Glomerular endothelial cell (primary cell): ENCODE measurements at places on chromosomes 5 and 9. TPM values are rescaled to one million over a fixed set of nuclear protein-coding genes. Genes with fewer than 3 reads are reported as not detected.

DNA sequence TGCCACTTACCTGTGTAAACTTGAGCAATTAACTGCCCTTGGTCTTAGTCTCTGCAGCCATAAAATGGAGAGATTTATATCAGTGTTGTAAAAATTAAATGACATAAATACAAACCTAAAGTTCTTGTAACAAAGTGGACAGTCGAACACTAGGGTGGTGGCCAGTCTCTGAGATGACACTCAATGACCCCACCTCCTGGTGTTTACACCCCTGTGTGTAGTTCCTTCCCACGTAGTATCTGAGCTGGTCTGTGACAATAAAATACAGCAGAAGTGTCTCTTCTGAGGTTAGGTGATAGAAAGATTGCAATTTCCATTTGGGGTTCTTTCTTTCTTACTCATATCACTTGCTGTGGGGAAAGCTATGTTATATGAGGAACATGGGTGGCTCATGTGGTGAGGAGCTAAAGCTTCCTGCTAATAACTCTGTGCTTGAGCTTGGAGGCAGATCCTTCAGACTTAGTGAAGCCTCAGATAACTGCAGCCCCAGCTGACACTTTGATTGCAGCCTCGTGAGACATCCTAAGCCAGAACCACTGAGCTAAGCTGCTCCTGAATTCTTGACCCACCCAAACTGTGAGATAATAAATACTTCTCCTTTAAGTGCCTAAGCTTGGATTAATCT is 173.4 kb upstream of the CHD1 start:
- DNase-seq: no peak

GRCh38 chr5:94081088-94081487 is 339.7 kb upstream of the POU5F2 start:
- DNase-seq: no peak

DNA sequence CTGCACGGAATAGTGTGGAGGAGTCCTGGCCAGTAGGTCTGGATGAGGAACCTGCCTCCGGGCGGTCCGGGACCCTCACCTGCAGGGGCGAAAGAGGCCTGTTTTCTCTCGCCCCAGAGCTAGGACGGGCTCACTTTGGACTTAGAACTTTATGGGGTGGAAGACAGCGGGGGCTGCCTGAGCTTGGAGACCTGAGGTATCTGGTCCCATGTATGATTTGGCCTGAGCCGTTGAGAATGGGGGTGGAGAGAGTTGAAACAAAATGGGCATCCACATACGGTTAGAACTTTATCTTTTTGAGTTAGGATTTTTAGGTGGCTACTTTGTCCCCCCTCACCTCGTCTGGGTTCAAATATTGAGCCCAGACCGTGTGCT is 681 bp upstream of the ETF1 start:
- no peak for DNase-seq

- no peak for DNase-seq
Measured at GRCh38 chr5:112386766-112387165, 32.3 kb downstream of the EPB41L4A start.

DNA sequence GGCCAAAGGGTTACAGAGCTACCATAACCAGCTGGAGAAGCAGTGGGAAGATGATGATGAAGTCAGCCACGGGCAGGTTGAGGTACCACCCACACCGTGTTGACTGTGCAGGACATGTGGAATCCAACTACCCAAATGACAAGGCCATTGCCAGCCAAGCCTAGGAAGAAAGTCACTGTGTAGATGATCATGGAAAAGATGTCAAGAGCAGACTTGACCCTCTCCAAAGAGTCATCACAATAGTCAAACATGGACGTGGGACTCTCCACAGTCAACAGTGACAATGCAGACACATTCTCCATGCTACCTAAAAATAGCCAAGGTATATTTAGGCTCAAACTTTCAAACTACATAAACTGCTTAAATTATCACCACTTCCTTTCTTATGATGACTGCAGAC is 20.9 kb upstream of the SPINK1 start:
- no peak for DNase-seq

DNA sequence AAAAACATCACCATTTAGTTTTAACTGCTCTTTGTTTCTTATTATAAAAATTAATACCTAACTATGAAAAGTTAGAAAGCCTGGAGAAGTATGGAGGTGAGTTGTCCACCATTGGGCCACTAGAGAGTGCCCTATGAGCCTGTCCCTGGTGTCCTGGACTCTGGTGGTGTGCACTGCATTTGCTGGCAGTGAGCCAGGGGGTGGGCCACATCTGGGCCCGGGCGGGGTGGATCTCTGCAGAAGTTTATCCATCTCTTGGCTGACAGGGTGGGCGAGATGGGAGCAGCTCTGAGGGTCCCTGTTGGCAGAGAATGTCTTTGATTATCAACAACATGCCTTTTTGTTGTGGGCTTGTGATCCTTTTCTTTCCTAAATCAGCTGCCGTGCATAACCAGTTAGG is 8.2 kb downstream of the TENT4A start:
- no peak for DNase-seq

- no peak for DNase-seq
Measured at GRCh38 chr9:130927995-130928900, 10.8 kb downstream of the FIBCD1 start.

DNA sequence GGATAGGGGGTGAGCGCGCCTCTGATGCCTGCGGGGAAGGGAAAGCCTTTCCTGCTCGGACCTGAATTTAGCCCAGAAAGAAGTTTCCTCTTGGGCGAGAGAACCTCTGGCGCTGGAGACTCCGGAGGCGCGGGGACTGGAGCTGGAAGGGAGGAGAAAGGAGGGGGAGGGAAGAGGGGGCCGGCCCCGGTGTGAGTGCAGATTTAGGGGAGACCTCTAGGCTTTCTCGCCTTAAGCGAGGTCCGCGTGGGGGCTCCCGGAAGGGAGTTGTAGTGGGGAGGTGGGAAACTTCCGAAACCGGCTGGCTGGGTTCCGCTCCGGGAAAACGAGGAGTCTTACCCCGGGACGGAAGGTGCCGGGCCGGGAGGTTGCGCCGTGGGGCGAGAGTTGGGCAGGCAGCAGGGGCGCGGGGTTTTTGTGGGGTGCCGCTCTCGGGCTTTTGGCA is 1.3 kb downstream of the PCSK5 start:
- DNase-seq: no peak

- DNase-seq: peak; percentile 84
Measured at GRCh38 chr5:128782446-128782845, 182.8 kb upstream of the SLC27A6 start.

- DNase-seq: no peak
Measured at GRCh38 chr5:142382186-142382585, 57.4 kb upstream of the SPRY4 start.

DNA sequence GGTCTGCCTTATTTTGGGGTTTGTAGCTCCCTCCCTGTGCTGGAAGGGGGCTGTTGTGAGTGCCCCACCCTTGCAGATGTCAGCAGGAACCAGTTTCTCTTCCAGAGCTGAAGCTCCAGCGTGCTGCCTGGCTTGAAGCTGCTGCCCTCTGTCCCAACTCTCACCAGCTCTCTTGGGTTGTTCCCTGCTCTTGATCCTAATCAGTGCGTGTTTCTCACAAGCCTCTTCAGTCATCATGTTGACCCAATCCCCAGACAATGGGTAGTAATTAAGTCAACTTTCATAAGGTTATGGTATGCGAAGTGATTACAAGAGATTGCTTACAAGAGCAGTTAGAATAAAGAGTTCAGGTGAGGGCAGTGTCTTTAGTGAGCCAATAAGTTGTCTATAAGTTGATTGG is 57.0 kb downstream of the PDE8B start:
- DNase-seq: no peak

GRCh38 chr5:174733091-174733690 is 8.8 kb downstream of the MSX2 start:
- DNase-seq: no peak

DNA sequence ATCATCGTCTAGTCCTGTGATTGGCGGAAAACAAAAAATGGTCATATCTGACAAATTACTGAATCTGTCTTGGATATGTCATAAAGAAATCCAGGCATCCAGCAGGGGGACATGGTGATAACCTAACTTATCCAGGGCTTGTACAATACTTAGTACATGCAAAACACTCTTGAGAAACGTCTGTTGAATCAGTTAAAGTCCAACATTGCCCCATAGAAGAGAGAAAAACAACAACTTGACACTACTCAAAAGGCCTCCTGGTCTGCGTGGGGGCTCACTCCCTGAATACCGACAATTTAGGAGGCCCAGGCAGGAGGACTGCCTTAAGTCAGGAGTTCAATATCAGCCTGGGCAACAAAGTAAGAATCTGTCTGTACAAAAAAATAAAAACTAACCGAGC is 217.5 kb downstream of the DCP2 start:
- no peak for DNase-seq

GRCh38 chr9:35510383-35510753 is 20.5 kb downstream of the RUSC2 start:
- no peak for DNase-seq

DNA sequence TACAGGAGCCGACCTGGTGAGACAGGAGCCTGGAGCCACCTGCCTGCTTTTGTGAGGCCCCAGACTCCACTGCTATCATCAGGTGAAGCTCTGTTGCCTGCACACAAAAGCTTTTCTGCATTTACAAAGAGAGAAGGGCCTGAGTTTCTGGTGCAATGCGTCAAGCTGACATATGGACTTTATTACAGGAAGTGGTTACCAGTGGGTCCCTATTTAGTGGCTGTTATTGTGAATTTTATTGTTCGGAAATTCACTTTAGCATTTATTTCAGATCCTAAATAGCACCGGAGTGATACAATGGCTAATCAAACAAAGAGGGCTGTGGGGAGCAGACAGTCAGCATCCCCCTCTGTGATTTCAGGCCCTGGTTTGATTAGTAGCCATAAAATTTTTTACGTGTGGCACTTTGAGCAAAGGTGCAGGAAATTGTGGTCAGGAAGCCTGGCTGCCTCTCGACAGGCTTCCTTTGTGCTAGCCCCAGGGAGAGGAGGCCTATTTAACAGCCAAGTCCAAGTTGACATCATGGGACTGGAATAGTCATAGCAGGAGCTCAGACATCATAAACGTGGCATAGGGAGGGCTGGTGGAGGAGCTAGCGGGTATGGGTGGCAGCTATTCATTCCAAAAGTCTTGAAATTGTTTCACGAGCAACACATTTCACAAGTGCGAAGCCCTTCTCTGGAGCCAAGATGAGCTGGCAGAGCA is 8.4 kb downstream of the TGFBI start:
- no peak for DNase-seq

DNA sequence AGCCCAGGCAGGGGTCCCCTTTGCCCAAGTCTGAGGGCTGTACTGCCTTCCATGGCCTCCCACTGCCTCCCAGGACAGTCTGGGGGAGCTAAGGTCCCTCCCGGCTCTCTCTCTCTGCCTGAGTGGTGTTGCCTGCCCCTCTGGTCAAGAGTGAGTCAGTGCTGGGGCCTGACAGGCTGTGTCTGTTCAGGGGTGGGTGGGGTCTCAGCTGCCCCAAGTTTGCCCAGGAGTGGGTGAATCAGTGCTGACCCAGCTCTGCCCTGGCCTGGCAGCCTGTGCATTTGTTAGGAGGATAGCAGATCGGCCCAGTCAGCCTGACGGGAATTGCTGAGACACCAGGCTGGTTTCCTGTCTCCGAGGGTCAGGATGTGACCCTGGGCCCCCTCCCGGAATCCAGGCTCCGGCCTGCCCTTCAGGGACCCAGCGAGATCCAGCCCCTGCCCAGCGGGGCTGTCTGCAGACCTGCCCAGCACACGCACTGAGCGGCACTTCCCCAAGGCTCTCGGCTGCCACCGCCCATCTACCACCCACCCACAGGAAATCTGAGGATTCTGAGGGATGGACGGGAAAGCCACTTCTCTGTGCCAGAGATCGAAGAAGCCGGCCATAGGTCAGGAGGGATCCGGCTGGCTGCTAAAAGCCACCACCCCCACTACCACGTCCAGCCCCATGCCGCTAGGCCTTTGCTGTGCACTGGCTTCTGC is 15.9 kb downstream of the ENG start:
- DNase-seq: peak; percentile 77

KDM4C gene
- total RNA-seq: 13.9 and 14.6 TPM in 2 replicates

BTNL3 gene
- total RNA-seq: not detected in 2 replicates

SLC6A18 gene
- not detected in 2 replicates for total RNA-seq

LCN15 gene
- 0.29 TPM in 1 of 2 replicates, not detected in the other for total RNA-seq

NEUROG1 gene
- total RNA-seq: not detected in 2 replicates

FLT4 gene
- total RNA-seq: 97.3 and 203 TPM in 2 replicates

PKD2L2 gene
- not detected in 2 replicates for total RNA-seq

CFAP77 gene
- not detected in 2 replicates for total RNA-seq

SLC31A1 gene
- total RNA-seq: 14.8 and 15.7 TPM in 2 replicates

PCDHA1 gene
- 0.06 TPM in 1 of 2 replicates, not detected in the other for total RNA-seq

ECSCR gene
- total RNA-seq: 345 and 393 TPM in 2 replicates

CCDC171 gene
- total RNA-seq: 0.58 TPM in 2 replicates

GFPT2 gene
- 10.2 and 13.2 TPM in 2 replicates for total RNA-seq
